Mammary epithelial cell (primary cell): ENCODE measurements at places on chromosomes 13 and 19. TPM values are rescaled to one million over a fixed set of nuclear protein-coding genes. Genes with fewer than 3 reads are reported as not detected.

The REXO1 gene
- 22.4 TPM for polyA plus RNA-seq

The NANOS3 gene
- not detected for polyA plus RNA-seq

The AMH gene
- 0.23 TPM for polyA plus RNA-seq

The ZSCAN1 gene
- not detected for polyA plus RNA-seq

The FOXA3 gene
- polyA plus RNA-seq = not detected

The PSG1 gene
- 0.10 TPM for polyA plus RNA-seq

The HPN gene
- polyA plus RNA-seq = not detected

The SF3A2 gene
- 30.5 TPM for polyA plus RNA-seq

The LHB gene
- polyA plus RNA-seq = not detected

The FXYD1 gene
- polyA plus RNA-seq = 0.17 TPM

The EBI3 gene
- polyA plus RNA-seq = 0.11 TPM

The KIR2DL3 gene
- polyA plus RNA-seq = not detected

DNA sequence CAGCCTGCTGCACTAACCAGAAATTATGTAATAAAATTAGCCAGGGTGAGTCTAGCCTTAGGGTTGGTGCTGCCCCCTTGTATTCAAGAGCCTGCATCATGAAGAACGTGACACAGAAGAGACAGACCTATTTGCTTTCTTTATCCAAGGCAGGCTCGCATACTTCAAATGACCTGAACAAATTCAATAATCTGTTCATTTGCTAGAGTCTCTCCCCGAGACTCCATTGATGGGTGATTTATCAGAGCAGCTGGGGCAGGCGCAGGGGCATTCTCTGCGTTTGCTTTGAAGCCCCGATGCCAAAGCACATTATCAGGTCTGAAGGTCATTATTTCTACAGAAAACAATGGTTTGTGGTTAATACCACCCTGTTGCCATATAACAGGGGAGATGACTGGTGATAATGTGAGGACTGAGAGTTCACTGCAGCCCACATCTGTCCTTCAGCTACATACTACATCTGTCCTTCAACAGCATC, 520.3 kb downstream of the DIAPH3 start:
- no peak for DNase-seq

DNA sequence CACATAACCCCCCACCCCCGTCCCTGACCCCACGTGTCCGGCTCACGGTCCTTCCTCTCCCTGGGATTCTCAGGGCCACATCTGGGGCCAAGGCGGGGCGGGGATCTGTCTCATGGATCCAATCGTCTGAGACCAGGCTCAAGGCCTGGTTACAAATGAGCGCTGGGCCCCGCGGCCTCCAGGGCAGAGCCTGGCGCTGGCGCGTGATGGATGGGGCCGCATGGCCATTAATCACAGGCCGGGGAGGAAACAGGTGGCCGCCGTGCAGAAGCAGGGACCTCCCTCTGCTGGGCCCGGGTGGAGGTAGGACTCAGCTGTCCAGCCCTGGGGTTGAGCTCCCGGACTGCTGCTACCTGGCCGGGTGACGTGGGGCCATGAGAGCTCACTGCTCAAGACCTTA, 5.8 kb upstream of the TLE5 start:
- no peak for DNase-seq

- DNase-seq = peak; percentile 8
These were observed 66.4 kb upstream of the PCDH9 start for GRCh38 chr13:67296511-67296910.

DNA sequence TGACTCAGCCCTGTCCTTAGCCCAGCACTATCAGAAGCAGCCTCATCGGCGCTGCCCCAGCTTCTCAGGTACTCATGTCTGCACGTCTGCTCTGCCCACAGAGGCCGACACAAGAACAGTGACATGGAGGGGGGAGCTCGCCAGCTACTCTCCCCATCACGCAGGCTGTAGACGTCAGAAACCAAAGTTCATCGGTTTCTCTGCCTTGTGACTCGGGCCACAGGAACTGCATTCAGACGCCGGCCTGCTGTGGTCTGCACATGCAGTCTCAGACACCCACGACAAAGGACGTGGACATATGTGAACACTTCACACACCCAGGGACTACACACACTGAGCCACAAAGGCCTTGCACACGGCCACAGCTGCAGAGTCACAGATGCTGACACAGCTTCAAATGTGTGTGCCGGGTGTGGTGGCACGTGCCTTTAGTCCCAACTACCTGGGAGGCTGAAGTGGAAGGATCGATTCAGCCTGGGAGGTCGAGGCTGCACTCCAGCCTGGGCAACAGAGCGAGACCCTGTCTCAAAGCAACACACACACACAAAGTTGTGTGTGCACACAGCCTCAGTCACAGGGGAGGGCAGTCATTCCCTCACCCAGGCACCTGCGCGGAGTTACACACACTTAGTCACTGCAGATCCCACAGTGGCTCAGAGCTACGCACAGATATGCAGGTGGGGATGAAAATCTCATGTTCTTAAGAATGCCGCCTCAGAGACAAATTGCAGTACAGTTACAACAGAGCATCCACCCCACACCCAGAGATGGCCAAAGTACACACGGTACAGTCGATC, 4.9 kb upstream of the ZFP36 start:
- peak; percentile 94 for DNase-seq

DNA sequence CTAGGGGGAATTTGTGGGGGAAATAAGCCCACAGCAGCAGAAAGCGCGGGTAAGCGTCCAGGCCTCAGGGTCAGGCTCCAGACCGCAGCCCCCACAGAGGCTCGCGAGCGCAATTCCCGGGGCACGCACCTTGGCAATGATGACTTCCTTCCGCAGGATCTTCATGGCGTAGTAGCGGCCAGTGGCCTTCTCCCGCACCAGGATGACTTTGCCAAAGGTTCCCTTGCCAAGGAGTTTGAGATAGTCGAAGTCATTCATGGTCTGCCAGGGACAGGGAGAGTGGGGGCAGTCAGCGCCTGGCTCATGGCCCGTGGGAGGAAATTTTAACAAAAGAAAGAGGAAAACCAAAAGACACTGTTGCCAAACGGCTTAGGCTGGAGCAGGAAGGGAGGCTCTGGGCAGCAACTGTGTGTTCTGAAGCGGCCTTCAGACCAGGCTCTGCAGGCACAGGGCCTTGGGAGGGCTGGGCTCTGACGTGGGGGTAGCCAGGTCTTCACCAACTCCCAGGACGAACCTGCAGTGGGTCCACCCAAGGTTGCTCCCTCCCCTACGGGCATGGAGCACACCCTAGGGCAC, 15.4 kb upstream of the CCNP start:
- DNase-seq = no peak

- DNase-seq = no peak
These were observed 8.1 kb upstream of the ADGRE2 start for GRCh38 chr19:14786421-14786851.
